NCI-H446 (cell line): ENCODE measurements at places on chromosomes 6 and 20.
A peak's percentile ranks its signal among the peaks of the same experiment; 100 is the strongest.

DNA sequence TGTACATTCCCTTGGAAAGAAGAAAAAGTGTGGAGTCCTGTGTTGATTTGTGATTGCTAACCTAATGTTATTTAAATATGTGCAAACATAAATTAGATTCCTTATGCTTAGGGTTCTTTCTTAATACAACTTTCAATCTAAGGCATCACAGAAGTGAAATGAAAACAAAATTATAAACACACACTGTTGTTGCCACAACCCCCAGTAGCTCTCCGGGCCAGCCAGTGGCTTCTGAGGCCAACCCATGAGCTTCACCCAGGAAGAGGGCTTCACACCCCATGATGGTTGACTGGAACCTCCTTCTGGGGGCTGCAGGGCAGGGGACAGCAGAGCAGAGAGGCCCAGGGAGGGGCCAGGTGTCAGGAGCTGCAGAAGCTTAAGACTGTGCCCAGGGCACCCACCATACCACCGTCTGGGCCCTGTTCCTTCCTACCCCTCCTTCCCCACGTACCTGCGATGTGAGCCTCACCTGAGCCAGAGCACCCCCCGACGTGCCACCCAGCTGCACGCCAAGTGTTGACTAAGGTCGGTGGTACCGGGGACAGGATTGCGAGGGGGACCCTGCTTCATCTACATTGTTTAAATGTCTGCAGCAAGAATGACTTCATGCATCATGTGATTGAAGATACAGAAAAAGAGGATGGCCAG lies 110.5 kb downstream of the FAM120B start:
- DNase-seq: no peak

- no peak for DNase-seq
These were observed 21.7 kb upstream of the IL17A start for GRCh38 chr6:52164319-52165094.

DNA sequence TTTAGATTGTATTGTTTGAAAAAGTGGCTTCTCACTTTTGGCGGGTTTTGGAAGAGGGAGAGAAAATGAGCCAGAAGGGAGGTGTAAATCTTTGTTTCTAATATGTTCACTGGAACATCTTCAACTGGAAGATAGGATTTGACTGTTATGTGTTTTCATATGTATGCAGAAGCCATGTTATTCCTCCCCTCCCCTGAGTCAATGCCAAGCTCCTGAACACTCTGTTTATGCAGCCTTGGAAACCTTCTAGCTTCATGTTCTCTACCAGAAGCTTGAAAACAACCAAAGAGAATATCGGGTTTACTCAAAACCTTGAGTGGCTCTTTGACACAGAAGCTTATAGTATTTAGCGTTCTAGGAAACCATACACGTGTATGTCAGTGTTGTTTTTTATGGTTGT lies 279.1 kb downstream of the PRL start:
- no peak for DNase-seq

- no peak for DNase-seq
These were observed 861 bp downstream of the PCMTD2 start for GRCh38 chr20:64256282-64256935.

GRCh38 chr6:160428818-160429619 lies 80.8 kb downstream of the SLC22A3 start:
- no peak for DNase-seq

GRCh38 chr6:894274-894673 lies 201.3 kb upstream of the EXOC2 start:
- no peak for DNase-seq

DNA sequence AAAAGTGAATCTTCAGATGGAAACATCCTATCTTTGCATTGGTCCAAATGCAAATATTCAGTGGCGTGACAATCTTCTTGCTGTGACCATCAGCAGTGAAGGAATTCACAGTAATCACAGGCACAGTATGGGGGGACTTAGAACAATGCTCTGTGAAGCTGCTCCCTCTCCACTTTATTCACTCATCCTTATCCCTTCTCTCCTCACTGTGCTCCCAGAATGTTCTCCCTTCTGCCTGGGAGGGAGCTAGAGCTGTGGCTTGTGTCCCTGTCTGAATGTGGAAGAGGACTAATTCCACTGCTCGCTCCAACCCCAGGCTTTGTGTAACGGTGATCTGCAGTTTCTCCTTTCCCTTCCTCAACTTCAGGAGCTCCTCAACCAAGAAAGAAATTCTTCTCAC lies 243.7 kb downstream of the ALDH8A1 start:
- no peak for DNase-seq

GRCh38 chr6:40482532-40482931 lies 104.6 kb downstream of the LRFN2 start:
- no peak for DNase-seq

- DNase-seq: no peak
These were observed 18.9 kb downstream of the NPEPL1 start for GRCh38 chr20:58711266-58712051.

DNA sequence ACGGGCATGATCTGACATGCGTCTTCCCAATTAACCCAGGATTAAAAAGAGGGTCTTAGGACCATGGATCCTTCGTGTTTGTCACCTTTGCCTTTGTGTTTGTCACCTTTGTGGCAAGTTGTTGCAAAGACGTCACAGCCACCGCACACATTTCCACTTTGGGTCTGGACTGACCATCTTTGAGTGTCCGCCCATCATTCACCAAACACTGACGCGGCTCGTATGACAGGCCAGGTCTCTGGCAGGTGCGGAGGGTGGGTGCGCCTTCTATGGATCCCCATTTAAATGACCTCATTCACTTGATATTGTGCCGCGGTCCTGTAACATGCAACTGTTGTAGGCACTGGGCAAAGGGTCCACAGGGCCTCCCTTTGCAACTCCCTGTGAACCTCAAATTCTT lies 404.1 kb downstream of the TAF4 start:
- DNase-seq: no peak

DNA sequence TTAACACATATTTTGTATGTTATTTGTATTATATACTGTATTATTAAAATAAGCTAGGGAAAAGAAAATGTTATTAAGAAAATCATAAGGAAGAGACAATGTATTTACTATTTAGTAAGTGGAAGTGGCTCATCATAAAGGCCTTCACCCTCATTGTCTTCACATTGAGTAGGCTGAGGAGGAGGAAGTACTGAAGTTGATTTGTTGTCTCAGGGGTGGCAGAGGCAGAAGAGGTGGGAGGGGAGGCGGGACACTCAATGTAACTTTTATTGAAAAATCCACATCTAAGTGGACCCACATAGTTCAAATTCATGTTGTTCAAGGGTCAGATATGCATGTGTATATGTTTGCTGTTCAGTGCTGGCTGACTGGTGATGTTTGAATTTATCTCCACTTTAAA lies 210.2 kb upstream of the CITED2 start:
- DNase-seq: no peak

DNA sequence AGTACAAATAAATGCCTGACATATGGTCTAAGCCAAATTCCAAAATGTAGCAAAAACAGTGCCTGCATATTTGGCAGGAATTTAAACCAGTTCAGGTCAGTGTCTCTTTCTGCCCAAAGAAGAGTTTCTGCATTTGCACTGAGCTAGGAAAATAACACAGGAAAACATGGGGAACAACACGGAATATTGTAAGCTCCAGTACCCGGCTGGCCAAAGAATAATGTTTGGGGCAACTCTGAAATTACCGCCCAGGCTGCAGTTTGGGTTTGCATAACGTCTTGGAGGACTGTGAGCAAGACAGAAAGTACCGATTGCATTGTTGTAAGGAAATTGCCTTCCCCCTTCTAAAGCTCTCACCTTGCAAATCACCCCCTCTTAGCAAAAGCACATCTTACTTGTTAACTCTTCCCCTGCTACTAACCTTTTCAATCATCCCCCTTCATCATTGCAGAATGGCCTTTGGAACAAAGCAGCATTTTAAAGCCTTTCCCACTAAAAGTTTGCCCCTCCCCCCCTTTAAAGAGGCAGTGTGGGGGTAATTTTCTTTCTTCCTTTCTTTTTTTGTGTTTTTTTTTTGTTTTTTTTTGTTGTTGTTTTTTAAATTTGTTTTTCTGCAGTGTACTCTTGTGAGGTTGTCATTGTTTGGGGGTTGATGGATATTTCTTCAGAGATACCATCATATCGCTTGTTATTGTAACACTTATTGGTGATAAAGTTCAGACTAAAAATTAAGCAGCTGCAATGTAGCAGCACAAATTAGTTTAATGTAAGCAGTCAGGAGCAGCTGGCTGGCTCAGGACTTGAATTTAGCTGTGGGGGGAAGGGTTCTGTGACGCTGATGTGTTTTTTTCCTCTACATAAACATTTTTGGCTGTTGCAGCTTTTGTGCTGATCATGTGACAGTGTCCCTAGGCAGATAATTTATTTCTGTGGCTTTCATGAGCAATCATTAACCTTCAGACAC lies 100.0 kb upstream of the CITED2 start:
- peak; percentile 73 for DNase-seq

- no peak for DNase-seq
These were observed 227.7 kb upstream of the CDH4 start for GRCh38 chr20:61024390-61024789.

DNA sequence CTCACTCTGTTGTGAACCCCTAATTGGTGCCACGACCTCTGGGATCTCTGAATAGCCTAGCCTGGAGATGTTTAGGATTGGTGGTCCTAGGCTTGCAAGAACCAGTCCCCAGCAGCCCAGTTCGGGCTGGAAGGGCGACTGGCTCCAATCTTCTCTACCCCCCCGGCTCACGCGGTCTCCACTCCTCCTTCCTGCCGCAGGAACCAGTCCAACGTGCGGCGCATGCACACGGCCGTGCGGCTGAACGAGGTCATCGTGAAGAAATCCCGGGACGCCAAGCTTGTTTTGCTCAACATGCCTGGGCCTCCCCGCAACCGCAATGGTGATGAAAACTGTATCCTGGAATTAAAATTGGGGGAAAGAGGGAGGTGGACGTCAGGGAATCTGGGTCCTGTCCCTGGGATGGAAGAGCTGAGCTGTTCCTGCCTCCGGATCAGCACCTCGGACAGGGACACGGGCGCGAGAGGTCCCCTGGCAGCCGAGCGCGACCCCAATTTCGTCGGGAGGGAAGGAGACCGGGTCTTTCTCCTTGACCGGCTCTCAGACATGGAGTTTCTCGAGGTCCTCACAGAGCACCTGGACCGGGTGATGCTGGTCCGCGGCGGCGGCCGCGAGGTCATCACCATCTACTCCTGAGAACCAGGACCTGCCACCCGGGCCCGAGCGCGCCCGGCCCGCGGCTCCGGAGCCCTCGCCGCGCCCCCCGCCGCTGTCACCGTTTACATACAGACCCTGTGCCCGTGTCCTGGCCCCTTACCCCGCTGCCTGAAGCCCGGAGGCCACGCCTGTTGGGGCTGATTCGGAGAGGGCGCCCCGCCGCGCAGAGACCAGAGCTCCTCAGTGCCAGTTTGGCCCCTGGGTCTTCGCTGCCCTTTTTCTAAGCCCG lies 28.2 kb downstream of the SLC12A5 start:
- DNase-seq: no peak

DNA sequence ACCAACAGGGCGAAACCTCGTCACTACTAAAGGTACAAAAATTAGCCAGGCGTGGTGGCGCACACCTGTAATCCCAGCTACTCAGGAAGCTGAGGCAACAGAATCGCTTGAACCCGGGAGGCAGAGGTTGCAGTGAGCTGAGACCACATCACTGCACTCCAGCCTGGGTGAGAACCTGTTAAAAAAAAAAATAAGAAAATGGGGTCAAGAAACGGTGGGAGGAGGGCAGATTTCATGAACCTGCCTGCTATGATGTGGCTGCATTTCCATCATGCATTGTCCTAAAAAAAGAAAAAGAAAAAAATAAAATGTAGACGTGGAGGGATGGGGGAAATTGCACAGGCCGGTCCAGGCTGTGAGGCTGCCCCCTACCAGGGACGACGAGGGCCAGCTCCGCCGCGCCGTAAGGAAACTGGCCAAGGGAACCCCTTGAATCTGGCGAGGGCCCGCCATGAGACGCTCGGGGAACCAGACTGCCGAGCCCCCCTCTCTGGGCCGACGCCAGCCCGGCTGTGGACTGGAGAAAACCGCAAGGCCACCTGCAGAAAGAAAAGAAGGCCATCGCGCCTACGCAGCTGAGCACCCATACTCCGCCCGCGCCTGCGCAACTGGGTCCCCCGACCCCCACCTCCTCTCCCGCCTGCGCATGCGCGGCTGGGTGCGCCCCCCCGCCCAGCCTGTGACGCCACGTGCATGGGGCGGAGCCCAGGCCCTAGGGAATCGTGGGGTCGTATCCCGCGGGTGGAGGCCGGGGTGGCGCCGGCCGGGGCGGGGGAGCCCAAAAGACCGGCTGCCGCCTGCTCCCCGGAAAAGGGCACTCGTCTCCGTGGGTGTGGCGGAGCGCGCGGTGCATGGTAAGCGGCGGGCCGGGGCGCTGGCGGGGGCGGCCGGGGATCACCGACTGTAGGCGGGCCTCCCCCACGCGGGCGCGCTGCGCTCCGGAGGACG lies at the start of gene ENTPD6:
Gene ENTPD6 (plus strand): TSS at position 699 of the 948 bp plus-strand sequence. CDS start 10,825 bp downstream, outside the sequence.
- peak; percentile 77 for DNase-seq

GRCh38 chr6:20024316-20024673 lies 187.1 kb downstream of the ID4 start:
- no peak for DNase-seq

DNA sequence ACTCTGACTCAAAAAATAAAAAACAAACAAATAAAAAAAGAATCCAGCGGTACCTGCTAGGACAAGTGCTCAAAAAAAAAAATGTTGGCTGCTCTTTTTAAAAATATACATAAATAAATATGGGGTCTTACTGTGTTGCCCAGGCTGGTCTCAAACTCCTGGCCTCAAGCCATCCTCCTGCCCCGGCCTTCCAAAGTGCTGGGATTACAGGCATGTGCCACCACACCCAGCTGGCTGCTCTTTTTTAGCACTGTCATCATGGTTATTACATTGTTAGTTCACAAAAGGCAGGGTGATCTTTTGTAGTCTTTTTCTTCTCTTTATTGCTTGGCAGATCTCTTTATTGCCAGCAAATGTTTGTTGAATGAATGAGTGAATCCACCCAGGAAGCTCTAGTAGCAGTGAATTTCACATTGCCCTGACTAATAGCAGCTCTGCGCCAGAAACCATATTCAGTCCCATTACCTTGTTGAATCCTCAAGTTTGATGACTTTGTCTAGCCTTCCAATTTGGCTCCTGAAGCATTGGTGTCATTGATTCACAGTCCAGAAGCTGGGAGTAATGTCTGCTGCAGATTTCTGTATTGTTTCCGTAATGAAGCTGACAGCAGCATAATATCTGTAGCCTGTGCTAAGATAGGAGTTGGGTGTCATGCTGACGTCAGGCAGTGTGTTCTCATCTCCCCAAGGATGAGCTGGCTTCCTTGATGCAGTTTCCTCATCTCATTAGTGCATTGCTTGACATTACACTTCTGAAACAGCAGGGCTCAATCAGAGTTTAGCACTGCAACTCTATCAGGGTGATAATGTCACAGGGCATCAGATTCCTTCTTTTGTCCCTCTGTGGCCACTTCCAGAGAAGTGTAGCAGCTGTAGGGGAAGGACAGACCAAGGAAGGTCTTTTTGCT lies 84.9 kb upstream of the TGM3 start:
- DNase-seq: no peak

- no peak for DNase-seq
These were observed 59.5 kb downstream of the PSMG4 start for GRCh38 chr6:3318226-3318625.

- no peak for DNase-seq
These were observed 49.0 kb upstream of the HIVEP2 start for GRCh38 chr6:142993977-142994376.

DNA sequence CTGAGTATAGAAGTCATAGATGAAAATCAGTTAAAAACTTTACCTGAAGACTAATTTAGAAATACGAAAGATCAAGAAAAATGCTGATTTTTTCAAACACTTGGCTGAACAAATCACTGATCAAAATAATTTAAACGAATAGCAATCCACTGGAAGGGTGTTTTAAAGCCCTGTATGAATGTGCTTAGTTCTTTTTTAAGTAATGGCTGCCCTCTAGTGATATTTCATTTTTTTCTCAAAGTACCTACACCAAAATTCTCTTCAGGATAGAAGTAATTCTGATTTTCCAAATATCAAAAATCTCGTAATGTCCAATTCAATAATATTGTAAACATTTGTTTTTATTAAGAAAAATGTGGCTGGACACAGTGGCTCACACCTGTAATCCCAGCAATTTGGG lies 32.5 kb downstream of the AKAP7 start:
- DNase-seq: no peak
